ENCODE measurements at places on chromosomes 7 and 10. TPM values are rescaled to one million over a fixed set of nuclear protein-coding genes. Genes with fewer than 3 reads are reported as not detected.

The GHRHR gene
- not detected for total RNA-seq

DNA sequence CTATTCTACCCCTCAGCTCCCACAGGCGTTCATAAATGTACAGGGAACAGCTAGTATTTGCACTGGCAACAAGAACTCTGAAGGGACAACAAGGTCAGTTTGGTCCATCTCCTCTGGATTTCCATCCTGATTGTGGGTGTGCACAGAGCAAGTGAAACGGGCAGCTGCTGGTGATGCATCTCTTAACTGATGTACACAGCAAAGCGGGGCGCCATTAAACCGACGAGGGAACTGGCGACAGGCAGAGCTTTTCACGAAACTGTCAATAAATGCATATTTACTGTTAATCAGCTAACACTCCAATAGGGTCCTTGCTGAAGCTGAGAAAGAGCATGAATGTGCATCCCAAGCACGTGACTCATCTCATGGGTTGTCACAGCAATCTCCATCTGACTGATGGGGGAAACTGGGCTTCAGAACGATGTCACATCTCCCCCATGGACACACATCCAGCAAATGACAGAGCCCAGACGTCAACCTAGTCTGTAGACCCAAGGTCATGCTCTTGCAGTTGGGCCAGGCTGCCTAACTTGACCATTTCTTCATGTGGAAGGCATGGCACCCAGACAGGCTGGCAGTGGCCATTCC lies 54.2 kb downstream of the FAM53B start:
- DNase-seq = no peak

- DNase-seq = no peak
Observed at GRCh38 chr7:31986878-31987518, 83.2 kb downstream of the PDE1C start.

DNA sequence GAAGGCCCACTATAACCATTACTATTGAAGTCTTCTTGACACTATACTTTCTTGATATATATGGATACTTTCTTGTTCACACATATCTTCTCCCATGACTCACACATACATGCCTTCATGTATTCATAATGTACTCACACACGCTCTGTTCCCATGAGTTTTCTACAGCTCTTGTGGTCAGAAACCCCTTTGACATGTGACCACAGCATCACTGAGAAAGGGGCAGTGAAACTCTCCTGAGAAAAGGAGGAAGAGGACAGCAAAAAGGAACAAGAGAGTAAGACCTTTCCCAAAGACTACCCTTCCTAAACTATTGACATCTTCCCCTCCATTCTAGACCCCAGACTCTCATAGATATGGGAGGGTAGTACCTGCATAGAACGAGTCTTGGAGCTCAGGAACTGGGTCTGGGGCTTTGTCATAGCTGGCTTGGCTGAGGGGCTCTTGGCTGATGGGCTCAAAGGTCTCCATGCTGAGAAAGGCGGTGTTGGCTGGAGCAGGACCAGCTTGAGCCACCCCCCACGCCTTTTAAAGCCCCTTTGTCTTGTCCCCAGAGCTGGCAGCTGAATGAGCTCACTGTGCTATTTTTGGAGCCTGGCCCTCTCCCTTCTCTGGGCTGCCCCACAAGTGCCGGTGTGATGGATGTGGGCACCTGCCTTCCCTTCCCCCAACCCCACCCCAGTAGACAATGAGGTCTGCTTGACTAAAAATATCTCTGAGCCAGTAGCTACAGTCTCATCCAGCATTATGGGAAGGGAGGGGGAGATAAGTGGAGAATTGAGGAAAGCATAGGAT lies 5.1 kb downstream of the SYNPO2L start:
- no peak for DNase-seq

The APBB1IP gene
- total RNA-seq = not detected

GRCh38 chr7:83791737-83792136 lies 142.8 kb upstream of the SEMA3E start:
- DNase-seq = no peak

DNA sequence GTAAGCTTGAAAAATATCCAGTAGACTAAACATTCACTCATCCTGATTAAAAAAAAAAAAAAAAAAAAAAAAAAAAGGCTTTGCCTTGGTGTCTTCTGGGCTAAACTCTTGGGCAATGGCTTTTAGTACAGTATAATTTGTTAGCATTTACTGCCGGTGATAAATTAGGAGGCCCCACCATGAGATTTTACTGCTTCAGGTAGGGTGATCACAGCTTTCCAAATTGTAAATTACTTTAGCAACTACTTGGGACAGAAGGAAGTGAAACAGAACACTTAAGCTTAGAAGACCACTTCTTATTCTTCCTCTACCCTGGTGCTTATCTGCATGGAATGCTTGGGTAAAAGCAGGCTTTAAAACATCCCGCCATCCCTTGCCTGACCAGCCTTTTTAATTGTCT lies 152.1 kb downstream of the HIBADH start:
- no peak for DNase-seq

DNA sequence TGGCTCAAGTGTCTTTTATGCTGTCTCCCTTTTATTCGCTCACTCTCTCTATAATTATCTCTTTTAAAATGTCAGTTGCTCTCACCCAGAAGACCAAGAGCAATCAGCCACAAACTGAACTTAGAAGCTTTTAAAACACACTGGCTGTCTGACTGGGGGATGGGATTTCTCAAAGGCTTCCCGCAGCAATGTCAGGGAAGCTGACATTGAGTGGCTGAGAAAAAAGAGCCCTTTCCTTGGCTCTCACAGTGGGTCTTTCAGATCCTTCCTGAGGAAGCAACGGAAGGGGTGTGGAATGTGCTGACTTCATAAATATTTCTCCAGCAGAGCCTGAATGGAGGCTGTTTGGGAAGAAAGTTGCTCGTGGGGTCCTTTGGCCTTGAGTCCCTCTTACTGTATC lies 445.7 kb upstream of the C7orf33 start:
- DNase-seq = no peak

The CYP2C8 gene
- not detected for total RNA-seq

DNA sequence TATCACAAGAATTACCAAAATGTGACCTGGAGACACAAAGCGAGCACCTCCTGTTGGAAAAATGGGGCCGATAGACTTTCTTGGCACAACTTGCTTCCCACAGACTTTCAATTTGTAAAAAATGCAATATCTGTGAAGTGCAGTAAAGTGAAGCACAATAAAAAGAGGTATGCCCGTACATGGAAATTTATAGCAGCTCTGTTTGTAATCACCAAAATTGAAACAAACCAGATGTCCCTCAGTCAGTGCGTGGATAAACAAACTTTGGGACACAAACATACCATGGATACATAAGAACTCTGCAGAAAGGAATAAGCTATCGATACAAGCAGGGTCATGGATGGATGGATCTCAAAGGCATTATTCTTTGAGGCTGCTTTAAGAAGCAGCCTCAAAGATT lies 33.6 kb downstream of the ARID5B start:
- no peak for DNase-seq

DNA sequence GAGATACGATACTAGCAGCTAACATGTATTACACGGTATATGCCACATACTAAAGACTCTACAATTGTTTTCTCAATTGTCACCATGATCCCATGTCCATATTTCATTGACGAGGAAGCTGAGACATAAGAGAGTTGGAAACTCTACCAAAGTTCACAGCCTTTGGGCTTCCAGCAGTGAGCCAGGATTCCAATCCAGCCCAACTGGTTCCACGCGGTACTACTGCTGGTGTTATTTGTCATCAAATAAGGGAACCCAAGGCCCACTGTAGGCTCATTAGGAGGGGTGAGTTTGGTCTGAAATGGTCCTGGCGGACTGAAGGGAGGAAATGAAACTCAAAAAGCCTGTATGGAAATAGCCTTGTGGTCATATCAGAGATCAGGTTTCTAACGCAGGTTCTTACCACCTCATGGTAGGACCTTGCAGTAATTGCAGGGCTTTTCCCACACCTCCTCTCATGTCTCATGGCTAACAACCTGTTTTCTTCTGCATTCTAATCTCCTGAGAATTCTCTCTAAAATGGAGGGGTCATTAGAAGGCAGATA lies 814.6 kb downstream of the LRMDA start:
- no peak for DNase-seq

- no peak for DNase-seq
Observed at GRCh38 chr10:69335063-69335587, 56.8 kb downstream of the HK1 start.

The GSTO2 gene
- 0.38 TPM for total RNA-seq

The SPDYE2B gene
- not detected for total RNA-seq

DNA sequence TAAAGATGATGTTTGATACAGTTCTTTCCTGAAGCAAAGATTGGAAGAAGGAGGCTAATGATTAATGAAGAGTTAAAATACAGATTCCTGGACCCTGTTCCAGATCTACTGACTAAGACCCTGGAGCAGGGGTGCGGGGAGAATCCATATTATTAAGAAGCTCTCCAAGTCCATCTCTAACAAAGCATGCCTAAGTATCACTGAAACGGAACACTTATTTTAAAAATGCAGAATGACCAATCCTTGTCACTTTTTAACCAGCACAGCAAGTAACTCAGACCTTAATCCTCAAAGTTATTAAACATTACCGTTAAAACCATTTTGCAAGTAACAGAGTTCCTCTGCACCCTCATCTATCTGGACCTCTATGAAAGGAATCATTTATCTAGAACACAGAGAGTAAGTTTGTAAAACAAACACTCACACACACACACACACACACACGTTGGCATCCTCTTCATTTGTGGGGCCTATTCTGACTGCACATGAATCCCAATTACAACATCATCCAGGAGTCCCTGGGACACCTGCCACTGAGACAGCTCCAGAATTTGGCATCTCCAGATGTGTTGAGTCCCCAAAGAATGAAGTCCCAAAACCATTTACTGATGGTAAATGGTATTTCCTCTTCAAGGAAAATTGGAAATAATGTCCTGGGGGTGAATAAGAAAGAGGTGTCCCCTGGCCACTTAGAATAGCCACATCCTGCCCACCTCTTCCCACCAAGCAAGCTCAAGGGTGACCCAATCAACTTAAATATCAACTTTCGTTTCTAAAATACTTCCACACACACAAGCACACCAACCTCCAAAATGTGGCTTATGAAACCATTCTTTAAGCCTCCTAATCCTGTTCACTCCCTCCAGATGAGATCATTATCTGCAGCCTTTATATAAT lies 117.5 kb downstream of the PARD3 start:
- DNase-seq = no peak

- no peak for DNase-seq
Observed at GRCh38 chr10:6461961-6462360, 118.1 kb downstream of the PRKCQ start.

GRCh38 chr7:153190452-153190851 lies 430.9 kb downstream of the ACTR3B start:
- no peak for DNase-seq

The AKR1C2 gene
- total RNA-seq = 50.4 TPM

- DNase-seq = no peak
Observed at GRCh38 chr7:33872870-33873269, 32.5 kb upstream of the BMPER start.

DNA sequence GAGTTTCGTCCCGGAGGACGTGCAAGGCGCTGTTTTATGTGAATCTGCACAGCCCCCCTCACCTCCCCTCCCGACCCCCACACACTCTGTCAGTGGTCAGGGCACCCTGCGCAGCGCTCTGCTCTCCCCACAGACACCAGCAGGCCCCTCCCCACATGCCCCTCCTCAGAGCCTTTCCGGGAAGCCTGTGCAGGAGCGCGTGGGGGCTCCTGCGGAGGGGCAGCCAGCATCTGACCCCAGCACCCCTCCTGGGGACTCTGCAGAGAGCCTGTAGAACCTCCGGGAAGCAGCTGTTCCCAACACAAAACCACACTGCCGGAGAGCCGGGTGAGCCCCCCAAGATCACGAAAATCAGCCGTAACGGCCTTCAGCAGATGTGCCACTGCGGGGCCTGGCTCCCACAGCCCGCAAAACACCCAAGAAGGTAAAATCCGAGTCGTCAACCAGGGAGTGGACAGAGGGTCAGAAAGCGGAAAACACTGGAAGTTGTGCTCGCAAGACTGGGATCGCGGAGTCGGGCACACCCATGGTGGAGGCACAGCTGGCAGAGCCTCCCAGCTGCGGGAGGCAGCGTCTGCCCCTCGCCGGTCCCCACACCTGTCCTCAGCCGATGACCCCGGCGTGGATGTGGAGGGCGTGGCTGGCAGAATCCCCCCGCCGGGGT lies 53.8 kb upstream of the PDGFA start:
- no peak for DNase-seq

- DNase-seq = no peak
Observed at GRCh38 chr7:15681186-15681585, 5.3 kb downstream of the MEOX2 start.

The NAT16 gene
- 0.93 TPM for total RNA-seq

The LRRD1 gene
- total RNA-seq = not detected
